NCI-H1417 (cell line): ENCODE measurements at places on chromosomes 2 and 18.

DNA sequence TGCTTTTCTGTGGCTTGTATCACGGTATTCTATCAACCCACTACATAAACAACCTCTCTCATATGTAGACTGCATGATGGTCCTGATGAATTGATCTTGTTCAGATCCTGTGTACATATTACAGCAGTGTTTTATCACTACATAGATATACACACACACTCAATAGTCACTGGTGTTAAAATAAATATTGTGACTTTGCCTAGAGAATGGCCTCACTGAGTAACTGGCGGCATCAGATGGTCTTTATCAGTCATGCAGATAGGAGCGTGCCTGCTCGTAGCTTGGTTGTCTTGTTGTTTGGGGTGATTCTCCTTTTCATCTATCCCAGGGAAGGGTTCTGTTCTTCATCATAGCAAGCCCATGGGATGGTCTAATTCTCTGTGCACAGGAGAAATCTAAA, 18.4 kb upstream of the CTAGE1 start:
- no peak for DNase-seq

DNA sequence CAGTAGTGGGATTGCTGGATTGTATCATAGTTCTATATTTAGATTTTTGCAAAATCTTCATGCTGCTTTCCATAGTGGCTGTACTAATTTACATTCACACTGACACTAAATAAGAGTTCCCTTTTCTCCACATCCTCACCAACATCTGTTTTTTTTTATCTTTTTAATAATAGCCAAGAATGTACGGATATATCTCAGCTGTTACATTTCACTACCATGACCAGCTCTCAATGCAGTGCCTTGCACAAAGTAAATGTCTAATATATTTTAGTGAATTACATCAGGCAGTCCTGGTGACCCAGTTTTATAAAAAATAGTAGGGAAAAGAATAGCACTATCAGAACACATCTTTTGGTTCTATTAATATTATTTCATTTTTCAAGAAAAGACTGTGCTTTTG, 161.8 kb downstream of the LNPK start:
- DNase-seq: no peak

GRCh38 chr2:69309351-69310110, 77.5 kb downstream of the GFPT1 start:
- DNase-seq: peak; percentile 26

- peak; percentile 21 for DNase-seq
These were observed 20.5 kb downstream of the APLF start for GRCh38 chr2:68487773-68488355.

GRCh38 chr2:73250872-73251846, 17.1 kb downstream of the CCT7 start:
- no peak for DNase-seq

GRCh38 chr2:130720528-130720927, 8.3 kb upstream of the GPR148 start:
- DNase-seq: no peak

DNA sequence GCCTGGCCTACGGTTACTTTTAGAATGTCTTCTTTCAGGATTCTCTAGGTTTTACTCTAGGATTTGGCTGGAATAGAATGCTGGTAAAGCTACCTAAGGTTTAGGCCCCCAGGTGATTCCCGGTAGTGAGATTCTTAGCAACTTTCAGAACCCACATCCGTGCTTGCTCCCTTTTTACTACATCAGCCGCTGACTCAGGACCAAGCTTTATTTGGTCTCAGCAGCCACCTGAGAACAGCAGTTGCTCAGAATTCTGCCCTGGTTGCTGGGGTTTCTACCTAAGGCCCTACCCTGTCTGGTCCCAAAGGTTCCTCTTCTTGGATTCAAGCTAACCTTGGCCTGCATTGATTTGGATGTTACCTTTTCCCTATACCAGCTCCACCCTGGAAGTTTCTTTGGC, 36.1 kb upstream of the NDUFV2 start:
- DNase-seq: no peak

DNA sequence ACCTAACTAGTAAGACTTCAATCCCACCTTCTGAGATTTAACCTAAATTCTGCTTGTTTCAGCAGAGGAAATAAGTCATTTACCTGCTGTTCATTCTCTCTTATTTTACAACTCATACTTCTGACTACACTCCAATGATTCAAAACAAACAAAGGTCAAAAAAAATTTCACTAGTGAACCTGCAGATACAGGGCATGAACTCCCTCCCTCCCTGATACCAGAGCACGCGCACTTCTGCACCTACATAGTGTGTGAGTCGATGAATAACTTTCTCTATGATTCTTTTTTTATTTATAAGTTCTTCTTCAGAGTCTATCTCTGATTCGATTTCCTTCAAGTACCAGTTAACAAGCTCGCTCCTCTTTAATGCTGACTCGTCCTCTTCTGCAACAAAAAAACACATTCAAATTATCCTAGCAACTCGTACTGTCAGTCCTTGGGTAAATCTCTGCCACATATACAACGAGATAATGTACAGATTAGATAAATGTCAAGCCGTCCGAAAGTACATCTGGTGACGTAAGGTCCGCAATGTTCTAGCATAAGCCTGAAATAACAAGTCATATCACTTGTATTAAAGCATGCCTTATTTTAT, 7.4 kb upstream of the LCT start:
- DNase-seq: no peak

DNA sequence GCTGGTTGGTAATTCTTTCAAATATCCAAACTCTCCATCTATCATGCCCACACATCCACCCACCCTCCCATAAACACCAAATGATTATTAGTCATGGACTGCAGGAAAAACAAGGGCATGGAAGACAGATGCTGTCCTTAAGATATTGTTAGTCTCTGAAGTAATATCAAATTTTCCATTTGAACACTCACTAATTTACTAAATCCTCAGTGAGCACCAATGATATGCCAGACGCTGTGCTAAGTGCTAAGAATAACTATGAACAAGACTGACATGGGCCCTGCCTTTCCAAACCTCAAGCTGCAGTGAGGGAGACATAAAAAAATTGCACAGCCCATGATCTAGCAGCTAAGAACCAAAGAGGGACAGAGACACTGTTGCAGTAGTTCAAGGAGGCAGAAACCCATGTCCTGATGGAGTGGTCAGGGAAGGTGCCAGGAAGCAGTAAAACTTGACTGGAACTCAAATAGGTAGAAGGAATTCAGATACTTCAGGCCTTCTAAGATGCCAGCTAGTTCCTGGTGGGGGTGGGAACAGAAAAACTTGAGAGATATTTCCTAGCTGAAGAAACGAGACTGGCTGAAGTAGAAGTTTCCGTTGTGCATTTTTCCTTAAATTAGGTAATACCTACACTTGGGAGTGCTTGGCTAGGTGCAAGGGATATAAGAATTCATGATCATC, 182.1 kb downstream of the OSR1 start:
- no peak for DNase-seq

- DNase-seq: no peak
These were observed 123.7 kb downstream of the COL6A3 start for GRCh38 chr2:237290261-237290660.

DNA sequence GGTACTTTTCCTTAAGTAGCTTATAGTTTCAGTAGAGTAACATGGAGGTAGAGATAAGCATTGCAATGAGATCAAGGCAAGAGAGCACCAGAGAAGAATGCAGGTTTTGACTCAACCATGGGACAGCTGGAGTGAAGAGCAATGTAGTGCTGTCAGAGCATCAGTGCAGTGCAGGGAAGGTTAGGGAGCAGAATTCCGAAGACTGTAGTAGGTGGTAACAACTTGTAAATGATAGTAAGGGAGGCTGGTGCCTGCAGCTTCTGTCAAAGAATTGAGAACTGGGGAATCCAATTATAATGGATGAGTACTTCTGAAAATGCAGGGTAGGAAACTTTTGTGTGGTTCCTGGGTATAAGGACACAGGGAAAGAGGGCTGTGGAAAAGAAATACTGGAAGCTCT, 183.2 kb downstream of the KCNS3 start:
- DNase-seq: no peak

DNA sequence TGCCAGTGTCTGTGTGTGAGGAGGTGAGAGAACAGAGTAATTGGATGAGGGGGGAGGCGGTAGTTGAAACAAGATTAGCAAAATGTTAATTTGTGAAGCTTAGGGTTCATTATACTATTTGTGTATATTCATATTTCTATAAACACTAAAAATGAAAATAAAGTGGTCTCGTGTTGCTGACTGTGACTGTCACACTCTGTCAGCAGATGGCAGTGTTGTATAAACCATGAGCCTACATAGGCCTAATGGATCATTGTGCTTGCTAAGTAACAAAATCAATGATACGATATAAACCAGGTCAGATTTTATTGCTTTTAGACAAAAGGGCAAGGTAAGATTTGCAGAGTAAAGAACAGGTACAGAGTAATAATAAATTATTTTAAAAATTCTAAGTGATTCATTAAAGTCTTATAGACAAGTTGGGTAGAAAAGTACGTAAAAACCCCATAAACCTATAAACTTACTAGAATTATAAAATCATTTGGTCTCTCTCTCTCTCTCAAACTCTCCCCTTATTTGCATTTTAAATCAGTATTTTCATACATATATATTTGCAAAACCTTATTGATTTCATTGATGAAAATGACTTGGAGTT, 182.7 kb downstream of the RPIA start:
- DNase-seq: peak; percentile 69

- DNase-seq: no peak
These were observed 7.7 kb downstream of the MGAT5 start for GRCh38 chr2:134261398-134262131.

- DNase-seq: no peak
These were observed 49.9 kb downstream of the CD8B2 start for GRCh38 chr2:106537047-106537446.

GRCh38 chr2:190792956-190793888, 87.4 kb upstream of the GLS start:
- DNase-seq: peak; percentile 68

DNA sequence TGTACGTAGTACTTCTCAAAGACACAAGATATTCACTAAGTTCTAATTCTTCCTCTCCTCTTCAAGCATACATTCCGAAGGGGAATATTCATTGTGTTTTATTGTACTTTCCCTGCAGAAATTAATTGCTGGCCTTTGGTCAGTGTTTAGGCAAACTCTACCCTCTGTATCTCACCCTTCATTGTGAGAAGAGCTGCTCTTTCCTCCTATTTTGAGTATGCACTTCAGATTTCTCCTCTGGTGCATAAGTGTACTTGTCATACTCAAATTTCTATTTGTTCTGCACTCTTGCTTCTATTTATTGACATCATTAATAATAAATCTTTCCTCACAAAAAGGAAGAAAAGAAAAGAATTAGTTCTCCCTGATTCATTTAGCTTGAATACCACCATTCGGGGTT, 485.4 kb upstream of the SLC8A1 start:
- DNase-seq: no peak

DNA sequence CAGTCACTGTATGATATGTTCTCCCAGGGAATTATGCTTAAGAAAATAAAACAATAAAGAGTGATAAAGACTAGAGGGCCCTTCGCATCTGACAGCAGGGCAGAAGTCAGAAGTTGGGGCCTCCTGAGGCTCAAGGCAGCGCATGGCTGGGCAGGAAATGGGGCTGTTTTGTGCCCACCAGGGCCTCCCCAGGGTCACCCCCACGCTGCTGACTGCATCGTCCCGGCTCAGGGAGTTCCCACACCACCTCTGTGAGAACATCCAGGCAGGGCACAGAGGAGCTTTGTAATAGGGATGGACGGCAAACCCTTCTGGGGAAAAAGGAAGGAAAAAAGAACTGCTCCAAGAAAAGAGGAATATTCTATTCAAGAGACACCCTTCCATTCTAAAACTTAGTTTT, 41.2 kb downstream of the PAX3 start:
- DNase-seq: no peak

DNA sequence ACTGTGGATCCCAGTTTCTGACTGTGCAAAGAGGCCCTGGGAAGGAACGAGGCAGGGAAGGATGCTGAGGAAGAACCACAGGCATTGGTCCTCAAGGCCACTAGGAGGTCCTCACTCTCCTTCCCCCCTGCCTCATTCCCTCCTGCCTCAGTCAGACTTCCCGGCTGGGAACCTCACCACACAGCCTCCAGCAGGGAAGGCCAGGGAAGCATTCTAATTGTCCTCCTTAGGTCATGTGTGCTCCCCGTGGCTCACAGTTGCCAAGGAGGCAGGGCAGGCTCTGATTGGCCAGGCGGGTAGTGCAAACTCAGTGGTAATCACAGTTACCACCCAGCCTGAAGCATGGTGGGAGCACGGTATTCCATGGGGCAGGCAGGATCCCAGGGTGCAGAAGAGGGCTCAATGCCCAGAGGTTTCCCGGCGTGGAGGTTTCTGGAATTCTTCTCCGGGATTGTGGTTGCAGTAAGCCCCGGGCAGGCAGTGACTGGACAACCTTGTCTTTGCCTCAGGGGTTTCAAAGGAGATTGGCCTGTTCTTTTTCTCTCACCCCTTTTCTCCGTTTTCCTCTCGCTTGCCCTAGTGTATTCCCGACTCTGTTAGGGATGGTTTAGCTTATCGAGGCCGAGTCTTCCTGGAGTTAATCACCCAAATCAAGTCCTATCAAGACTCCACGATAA, 27.1 kb downstream of the FER1L5 start:
- no peak for DNase-seq
